Activated naive CD4-positive, alpha-beta T cell (primary cell): ENCODE measurements at places on chromosomes 7 and 10.

GRCh38 chr7:30721211-30721610 is 30.7 kb upstream of the INMT start:
- no peak for DNase-seq

DNA sequence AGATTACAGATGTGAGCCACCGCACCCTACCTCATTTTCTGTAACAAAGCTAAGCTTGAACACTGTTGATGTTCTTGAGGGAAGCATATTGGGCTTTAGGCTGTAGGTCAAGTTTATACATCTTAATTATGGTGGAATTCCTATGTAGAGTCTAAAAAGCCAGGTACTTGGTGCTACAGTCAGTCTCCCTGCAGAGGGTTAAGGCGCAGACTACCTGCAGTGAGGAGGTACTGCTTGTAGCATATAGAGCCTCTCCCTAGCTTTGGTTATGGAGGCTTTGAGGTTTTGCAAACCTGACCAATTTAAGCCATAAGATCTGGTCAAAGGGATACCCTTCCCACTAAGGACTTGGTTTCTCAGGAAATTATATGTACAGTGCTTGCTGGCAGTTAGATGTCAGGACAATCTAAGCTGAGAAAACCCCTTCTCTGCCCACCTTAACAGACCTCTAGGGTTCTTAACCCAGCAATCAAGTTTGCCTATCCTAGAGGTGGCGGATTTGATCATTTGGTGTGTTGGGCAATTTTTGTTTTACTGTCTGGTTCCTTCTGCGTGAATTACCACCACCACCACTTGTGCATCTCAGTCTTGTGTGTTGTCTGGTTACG is 6.0 kb downstream of the PPIA start:
- no peak for DNase-seq

- DNase-seq, result no peak
Measured at GRCh38 chr7:41351091-41351490, 351.8 kb downstream of the INHBA start.

GRCh38 chr7:137151041-137151689 is 192.4 kb downstream of the PTN start:
- DNase-seq, result no peak

DNA sequence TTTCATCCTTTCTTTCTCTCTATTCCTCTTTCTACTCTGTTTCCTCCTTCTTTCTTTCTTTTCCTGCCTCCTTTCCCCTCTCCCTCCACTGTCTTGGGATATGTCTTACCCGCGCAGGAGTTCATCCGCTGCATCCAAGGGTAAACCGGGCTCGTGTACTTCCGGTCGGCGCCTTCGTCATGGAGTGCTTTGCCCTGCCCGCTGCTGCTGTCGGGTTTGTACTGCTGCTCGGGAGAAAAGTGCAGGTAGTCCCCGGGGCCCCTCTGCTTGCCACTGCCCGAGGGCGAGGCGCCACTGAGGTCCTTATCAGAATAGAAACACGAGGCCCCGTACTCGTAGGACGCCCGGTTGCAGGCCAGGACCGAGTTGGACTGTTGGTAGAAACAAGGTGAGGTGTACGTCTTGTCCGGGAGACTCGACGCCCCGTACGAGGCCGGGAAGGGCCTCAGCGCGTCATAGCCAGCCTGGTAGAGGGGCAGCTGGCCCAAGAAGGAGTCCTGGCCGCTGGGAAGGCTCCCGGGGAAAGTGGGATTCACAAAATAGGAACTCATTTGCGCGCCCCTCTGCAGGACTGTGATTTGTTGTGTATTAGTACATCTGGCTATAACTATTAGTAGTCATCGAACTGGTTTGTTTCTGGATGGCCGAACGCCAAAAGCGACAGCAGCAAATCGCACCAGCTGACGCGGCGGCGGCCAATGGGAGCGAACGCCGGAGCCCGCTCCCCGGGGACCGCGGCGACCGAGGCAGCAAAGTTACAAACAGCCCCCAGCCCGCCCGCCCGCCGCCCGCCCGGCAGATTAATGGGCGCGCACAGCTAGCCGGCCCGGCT is at the start of gene HOXA6:
Gene HOXA6, minus strand, starts transcription at position 576 of the 832 bp plus-strand sequence. Its CDS starts 25 bp downstream, at position 551.
- DNase-seq, result no peak
